Endothelial cell (in vitro differentiated cells): ENCODE measurements at places on chromosomes 12 and 14.

GRCh38 chr12:46452061-46452615 lies 79.6 kb upstream of the SLC38A2 start:
- H3K36me3 ChIP-seq = no peaks in the 10 kb centered on the region
- no peak overlapping the region for H3K27ac ChIP-seq
- peaks cover 4% of the 10 kb centered on the region for H3K27me3 ChIP-seq
- peaks cover 33% of the 10 kb centered on the region for H3K4me1 ChIP-seq
- no peak overlapping the region for H3K4me3 ChIP-seq
- DNase-seq = no peak

GRCh38 chr14:73457924-73458182 lies 493 bp downstream of the NUMB start:
- H3K27ac ChIP-seq = peak overlapping the region; percentile 97
- H3K4me3 ChIP-seq = peak overlapping the region; percentile 100
- H3K4me1 ChIP-seq = peaks cover 55% of the 10 kb centered on the region
- peaks cover 18% of the 10 kb centered on the region for H3K36me3 ChIP-seq

DNA sequence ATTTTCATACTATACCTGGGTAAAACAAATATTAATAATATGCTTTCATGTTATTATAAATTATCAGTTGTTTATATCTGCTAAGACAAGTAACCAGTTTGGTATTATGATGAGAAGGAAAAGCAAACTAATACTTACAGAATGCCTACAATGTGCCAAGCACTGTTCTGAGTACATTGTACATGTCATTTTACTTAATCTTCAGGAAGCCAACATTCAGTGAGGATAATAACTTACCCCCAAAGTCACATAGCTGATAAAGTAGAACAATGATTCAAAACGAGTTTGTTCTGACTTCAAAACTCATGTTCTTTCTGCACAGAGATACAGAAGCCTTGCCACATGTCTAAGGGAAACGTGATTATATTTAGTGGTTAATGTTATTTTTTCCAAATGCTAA lies 89.0 kb upstream of the DIO2 start:
- H3K27me3 ChIP-seq = peaks cover 2% of the 10 kb centered on the region
- H3K4me3 ChIP-seq = no peak overlapping the region
- no peak for DNase-seq
- no peaks in the 10 kb centered on the region for H3K36me3 ChIP-seq
- H3K4me1 ChIP-seq = no peaks in the 10 kb centered on the region

GRCh38 chr12:2154050-2154449 lies 101.3 kb downstream of the CACNA1C start:
- peaks cover 2% of the 10 kb centered on the region for H3K27me3 ChIP-seq
- peak overlapping the region; percentile 22 for H3K4me3 ChIP-seq
- peaks cover 22% of the 10 kb centered on the region for H3K4me1 ChIP-seq
- H3K27ac ChIP-seq = peak overlapping the region; percentile 80
- no peak for DNase-seq
- no peaks in the 10 kb centered on the region for H3K36me3 ChIP-seq

GRCh38 chr12:72574138-72574537 lies 302.0 kb downstream of the TRHDE start:
- H3K4me3 ChIP-seq = no peak overlapping the region
- no peaks in the 10 kb centered on the region for H3K36me3 ChIP-seq
- DNase-seq = no peak
- no peaks in the 10 kb centered on the region for H3K27me3 ChIP-seq

DNA sequence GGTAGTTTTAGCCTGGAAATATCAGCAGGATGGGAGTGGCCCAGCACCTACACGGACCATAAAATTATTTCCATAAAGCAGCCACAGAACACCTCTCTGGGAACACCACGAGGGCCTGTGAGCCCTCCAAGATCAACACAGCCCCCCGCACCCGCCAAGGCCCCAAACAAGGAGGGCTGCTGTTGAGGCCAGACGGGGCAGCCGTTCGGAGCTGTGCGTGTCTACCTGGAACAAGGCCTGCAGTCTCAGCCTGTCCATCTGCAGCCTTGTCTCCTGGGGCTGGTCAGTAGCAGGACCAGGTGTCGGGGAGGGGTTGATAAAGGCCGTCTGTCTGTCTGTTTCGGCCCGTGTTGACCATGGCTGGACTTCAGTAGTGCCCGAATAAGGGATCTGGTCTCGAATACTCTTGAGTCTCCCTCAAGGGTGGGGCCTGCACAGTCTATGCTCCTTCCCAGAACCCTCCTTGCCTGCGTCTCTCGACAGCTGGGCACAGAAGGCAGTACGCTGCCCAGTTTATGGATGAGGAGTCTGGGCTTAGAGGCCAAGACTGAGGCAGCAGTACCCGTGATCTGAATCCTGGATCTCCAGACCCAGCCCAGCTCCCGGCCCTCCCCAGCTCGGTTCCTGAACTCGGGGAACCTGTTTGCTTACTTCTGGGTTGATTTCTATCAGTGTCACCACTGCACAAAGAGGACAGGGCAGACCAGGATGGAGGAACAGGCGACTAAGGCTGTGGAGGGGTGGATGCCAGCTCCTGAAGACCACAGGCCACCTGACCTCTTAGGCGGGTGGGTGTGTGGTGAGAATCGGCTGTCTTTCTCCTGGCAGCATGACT lies 23.1 kb upstream of the DLK1 start:
- no peak overlapping the region for H3K4me3 ChIP-seq
- peaks cover 7% of the 10 kb centered on the region for H3K4me1 ChIP-seq
- no peak overlapping the region for H3K27ac ChIP-seq

- H3K27ac ChIP-seq = no peak overlapping the region
- H3K27me3 ChIP-seq = peaks cover 2% of the 10 kb centered on the region
- H3K4me3 ChIP-seq = no peak overlapping the region
- H3K36me3 ChIP-seq = peaks cover 15% of the 10 kb centered on the region
Measured at GRCh38 chr12:107822356-107822755, 47.9 kb downstream of the ASCL4 start.
